ENCODE measurements at places on chromosomes 12 and 14.
A peak's percentile ranks its signal among the peaks of the same experiment; 100 is the strongest.

- DNase-seq: no peak
Observed at GRCh38 chr12:56297400-56297799, 2.7 kb downstream of the CS start.

DNA sequence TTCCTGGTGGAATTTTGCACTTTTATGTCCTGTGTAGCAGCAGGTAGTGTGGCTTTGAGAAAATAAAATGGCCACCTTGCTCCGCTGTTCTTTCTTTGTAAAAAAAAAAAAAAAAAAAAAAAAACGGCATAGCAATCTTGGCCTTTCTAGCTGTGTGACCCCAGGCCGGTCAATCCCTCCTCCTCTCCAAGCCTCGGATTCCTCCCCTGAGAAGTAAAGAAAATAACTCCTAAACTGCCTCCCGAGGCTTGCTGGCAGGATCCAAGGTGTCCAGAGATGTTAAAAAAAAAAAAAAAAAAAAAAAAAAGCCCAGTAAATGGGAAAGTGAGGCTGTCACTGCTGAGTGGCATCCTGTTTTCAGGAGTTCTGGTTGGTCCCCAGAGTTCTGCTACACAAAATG is 23.9 kb upstream of the MAP1LC3B2 start:
- DNase-seq: no peak

DNA sequence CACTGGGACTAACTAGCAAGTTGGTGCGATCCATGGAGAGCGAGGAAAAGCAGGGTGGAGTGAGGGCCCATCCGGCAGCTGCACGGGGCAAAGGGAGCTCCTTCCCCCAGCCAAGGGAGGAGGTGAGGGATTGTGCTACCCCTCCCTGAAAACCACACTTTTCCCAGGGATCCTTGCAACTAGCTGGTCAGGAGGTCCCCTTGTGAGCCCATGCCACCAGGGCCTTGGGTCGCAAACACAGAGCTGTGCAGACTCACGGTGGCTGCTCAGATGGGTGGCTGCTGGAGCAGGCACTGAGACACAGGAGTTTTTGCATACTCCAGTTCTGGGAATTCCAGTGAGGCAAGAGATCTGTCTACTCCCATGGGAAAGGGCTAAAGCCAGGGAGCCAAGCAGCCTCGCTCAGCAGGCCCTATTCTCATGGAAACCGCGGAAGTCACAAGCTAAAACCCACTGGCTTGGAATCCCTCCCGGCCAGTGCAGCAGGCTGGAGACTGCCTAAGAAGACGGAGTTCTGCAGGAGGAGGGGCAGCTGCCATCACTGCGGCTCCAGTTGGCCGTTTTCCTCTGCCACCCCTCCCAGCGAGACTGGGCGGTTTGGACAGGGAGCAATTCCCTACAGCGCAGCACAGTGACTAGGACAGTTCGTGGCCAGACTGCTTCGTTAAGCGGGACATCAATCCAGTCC is 10.9 kb upstream of the ZNF705A start:
- no peak for DNase-seq

DNA sequence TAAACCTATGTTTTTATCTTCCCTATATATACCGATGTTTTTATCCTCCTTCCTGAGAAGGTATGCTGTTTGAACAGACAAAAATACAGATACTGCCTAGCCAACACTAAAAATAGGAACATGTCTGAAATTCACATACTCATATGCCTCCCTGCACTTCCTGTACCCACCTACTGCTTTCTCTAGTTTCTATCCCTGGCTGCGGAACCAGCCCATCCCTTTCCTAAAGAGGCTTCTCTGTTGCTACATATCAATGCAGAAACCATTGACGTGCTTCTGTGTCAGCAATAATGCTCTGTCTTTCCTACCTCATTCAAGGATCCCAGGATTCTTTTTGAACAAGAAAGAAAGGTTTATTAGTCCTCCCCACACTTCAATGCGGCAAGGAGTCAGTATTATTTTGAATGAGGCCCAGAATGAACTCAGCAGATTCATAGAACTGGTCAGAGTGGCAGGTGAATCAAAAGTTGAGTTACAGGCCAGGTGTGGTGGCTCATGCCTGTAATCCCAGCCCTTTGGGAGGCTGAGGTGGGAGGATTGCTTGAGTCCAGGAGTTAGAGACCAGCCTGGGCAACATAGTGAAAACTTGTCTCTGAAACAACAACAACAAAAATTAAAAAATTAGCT is 67.8 kb upstream of the NAP1L1 start:
- DNase-seq: no peak

GRCh38 chr12:98724384-98725155 is 79.5 kb downstream of the APAF1 start:
- no peak for DNase-seq

DNA sequence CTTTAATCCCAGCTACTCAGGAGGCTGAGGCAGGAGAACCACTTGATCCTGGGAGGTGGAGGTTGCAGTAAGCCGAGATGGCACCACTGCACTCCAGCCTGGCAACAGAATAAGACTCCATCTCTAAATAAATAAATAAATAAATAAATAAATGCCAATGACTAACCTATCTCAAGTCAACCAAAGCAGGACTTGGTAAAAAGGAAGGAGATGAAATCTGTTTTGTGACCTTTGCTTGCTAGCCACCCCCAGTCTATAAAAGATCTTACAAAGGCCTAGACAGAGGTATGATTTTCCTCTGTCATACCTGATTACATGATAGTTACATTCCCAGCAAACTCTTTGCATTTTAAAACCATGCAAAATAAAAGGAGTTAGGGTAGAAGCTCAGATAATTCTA is 13.5 kb upstream of the METTL17 start:
- DNase-seq: no peak

GRCh38 chr14:33948869-33949408 is 1.9 kb downstream of the EGLN3 start:
- DNase-seq: no peak

- no peak for DNase-seq
Observed at GRCh38 chr14:104928391-104929133, 3.9 kb downstream of the PLD4 start.

DNA sequence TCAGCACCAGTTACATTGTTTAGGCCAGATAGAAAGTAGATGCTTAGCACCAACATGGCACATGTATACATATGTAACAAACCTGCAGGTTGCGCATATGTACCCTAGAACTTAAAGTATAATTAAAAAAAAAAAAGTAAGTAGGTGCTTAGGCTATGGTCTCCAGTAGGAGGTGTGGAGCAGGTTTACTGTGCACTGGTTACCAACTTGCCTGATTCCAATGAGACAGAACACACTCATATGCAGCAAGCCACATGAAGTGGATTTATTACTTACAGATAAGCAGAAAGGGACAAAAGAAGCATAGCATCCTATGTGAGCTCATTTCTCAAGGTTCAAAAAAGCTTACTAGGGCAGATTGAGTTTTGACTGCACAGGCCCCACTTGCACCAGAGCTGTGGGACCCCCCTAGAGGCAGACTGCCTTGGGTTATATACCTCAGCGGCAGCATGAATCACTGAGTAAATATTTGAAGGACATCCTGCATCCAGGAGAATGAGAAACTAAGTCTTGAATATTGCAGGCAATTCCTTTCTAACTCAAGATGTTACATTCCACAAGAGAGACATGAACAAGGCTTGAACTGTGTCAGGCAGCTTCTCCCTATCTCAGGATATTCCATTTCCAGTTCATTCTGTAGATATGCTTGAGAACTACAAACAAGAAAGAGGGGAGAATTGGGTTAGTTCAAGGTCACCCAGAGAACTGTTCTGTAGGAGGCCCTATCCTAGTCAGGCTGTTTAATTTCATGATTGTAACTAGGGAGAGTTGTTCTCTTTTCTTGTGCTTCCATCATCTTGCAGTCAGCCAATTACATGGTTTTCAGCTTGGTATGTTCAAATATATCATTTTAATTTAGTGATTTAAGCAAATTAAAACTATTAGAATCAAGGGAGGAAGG is 30.1 kb downstream of the LRFN5 start:
- no peak for DNase-seq

DNA sequence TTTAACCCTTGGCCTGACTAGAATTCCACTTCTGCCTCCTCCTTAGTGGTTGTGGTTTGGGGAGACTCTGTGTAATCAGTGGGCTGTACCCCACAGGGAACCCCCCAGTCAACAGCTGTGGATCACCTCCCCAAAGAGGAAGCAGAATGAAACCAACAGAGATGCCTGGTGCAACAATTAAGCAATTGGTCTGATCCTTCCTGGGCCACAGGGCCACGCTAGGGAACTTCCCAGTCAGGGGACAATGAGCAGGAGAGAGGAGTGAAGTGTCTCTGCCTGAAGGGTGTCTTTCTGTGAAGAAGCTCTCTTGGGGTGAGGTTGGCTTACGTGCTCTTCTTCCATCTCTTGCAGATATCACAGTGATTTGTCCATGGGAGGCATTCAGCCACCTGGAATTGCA is 8.2 kb downstream of the PDE6H start:
- DNase-seq: no peak

DNA sequence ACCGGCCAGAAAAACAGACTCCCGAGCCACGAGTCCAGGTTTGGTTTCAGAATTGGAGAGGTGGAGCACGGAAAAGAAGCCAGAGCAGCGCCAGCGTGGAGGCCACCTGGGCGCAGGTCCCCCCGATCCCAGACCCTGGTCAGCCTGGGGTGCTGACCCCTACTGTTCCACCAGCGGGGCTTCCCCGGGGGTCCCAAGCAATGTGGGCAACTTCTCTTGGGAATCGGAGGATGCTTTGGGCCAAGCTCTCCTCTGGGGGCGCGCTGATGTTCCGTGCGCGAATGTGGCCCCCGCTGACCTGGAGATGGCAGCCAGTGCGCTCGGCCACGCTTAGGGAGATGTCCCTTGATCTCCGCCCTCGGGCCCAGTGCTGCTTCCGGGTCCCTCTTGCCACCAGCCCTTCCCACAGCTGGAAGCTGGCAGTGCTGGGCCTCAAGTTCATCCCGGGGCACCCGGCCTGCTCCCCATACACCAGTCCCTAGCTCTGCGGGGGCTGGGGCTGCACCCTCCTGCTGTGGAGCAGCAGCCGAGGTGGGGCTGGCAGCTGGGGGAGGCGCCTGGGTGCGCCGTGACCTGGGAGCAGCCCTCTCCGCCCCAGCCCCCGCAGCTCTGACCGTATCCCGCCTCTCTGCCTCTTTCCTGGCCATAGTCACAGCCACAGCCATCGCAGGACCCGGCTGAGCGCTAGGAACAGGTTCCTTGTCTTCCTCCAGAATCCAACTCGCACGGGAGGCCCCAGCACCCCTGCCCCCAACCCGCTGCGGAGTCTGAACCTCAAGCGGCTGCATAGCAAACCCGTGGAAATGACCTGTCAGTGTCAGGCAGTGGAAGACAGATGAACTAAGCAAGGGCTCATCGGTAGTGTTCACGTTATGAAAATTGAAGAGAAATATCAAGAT is 91.2 kb downstream of the RCOR1 start:
- no peak for DNase-seq

DNA sequence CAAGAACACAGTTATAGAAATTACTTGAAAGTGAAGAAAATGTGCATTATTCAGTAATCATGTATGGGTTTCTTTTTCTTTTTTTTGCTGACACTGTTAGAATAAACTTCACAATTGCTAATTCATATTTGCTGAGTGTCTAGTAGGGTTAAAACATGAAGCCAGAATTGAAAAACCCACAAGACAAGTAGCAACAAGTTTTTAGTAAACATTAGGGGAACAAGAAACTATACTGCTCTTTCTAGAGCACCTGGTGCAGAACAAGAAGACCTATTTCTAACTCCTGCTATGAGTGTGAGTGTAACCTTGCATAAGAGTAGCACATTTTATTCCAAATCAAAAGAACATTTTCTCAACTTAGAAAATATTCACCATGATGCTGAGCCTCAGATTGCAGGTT is 83.2 kb downstream of the ITPR2 start:
- DNase-seq: no peak

DNA sequence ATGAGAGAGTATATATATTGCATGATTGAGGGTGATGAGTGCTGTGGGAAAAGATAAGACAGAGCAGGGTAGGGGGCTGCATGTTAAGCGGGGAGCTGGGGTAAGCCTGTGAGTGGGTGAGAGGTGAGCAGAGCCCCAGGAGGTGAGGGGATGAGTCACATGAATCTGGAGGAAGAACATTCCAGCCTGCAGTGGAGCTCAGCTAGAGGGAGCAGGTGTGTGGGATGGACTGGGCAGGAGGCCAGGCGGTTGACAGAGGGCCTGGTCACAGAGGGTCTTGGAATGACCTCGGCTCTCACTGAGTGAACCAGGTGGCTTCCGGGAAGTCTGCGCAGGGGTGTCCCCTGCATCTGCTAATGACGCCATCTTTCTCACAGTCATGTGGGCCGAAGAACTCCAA is 44.4 kb downstream of the GIT2 start:
- DNase-seq: peak; percentile 52

DNA sequence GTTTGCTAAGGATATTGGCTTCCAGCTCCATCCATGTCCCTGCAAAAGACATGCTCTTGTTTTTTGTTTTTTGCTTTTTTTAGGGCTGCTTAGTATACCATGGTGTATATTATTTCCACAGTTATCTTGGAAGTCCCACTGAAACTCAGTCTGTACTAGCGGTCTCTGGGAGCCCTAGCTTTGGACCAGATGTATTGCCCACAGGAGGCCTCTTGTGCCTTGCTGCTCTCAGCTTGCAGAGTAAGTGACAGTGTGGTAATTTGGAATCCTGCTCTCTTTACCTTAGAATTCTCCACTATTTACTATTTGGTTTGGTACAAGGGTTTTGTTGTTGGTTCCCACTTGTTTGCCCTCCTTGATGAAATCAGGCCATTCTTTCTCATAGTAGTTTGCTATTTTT is 1022.9 kb downstream of the LRFN5 start:
- no peak for DNase-seq

- no peak for DNase-seq
Observed at GRCh38 chr12:55723516-55724225, 3.5 kb downstream of the RDH5 start.

GRCh38 chr14:53735916-53736315 is 220.7 kb downstream of the BMP4 start:
- no peak for DNase-seq

DNA sequence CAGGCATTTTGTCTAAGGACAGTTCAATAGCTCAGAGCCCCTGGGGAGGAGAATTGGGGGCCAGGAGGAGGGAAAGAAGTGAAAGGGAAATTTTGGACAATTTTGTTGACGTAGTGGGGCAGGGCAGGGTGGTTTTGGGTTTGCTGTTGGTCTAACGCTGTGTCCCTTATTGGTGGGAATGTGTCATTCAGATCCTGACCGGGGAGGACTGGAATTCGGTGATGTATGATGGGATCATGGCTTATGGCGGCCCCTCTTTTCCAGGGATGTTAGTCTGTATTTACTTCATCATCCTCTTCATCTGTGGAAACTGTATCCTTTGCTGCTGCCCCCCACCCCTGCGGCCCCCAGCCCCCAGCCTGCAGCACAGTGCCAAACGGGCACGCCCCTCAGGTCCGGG is 212.1 kb upstream of the FKBP4 start:
- no peak for DNase-seq

- DNase-seq: no peak
Observed at GRCh38 chr14:68651075-68651474, 141.8 kb downstream of the ZFP36L1 start.

GRCh38 chr12:11807458-11807857 is 158.0 kb downstream of the ETV6 start:
- DNase-seq: no peak

GRCh38 chr14:105974902-105975301 is 448.5 kb downstream of the TMEM121 start:
- no peak for DNase-seq
